ENCODE measurements at places on chromosomes 13 and 19.

DNA sequence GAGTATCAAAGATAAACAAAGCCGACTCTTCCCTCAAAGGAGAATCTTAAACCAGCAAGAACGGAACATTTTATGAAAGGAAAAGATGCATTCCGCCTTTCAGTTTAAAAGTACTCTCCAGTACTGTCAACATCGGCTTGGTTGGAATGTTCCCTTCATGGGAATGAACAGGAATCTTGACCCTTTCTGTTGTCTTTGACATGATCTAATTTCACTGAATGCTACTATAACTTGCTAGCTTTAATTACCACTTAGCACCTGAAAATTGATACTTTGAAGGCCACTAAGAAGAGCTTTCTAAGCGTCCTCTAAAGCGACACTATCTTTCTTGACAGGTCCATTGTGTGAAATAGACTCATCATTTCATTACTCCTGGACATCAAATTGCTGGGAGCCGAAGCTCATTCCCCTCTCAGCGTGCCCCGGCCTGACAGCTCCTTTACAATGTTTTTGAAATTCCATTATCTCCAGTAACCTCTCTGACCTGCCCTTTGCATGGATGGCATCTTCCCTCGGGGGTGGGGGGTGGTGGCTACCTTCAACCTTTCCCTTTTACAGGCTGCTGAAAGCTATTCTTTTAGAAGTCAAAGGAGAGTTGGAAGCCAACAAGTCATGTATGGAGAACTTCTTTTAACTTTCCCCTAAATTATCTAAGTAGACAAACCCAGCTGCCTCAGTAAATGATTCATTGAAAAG lies 67.9 kb downstream of the EFNB2 start:
- DNase-seq = no peak

DNA sequence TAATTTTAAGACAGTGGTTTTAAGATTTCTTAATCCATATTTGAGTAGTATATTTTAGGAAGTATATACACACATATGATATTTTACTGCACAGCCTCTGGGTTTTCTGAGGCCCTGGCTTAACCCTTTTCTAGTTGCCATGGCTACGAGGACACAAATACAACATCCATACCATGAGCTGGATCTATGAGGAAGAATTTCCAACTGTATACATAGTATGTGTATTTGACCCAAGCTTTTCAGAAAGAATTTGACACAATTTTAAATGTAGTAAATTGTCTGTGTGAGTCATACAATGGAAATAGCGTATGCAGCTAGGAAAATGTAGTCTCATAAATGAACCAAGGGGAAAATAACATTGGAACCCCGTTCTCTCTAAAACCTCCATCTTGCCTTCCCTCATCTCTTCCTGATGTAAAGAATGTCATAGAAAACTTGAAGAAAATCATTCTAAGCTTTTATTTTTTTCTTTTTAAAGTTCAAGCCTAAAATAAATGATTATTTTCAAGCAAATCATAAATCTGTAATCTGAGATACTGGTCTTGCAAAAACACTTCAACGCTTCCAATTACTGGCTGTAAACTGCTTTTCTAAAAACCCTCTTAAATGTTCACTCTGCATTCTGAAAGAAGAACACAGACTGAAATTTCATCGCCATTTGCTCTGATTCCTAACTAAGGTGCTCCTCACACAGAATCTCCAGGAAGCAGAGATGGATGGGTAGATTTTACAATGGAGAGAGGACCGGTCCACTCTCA lies 172.4 kb downstream of the LACC1 start:
- DNase-seq = no peak

DNA sequence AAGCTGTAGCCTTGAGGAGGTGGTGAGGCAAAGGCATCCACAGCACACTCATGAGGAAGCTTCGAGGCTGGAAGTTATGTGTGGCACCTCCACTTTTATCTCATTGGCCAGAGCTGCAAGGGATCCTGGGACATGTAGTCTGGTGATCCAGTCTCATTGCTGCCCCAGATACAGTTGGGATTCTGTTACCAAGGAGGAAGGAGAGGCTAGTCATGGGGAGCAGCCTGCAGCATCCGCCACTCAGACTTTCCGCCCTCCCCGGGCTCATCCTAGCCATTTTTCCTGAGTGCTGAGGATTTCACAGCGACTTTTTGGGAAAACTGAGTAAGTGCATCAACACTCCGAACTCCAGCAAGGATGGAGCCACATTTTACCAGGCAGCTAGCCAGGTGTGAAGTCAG lies 74.4 kb downstream of the DPF1 start:
- DNase-seq = no peak

GRCh38 chr13:48534911-48535501 lies 2.1 kb upstream of the RCBTB2 start:
- no peak for DNase-seq

DNA sequence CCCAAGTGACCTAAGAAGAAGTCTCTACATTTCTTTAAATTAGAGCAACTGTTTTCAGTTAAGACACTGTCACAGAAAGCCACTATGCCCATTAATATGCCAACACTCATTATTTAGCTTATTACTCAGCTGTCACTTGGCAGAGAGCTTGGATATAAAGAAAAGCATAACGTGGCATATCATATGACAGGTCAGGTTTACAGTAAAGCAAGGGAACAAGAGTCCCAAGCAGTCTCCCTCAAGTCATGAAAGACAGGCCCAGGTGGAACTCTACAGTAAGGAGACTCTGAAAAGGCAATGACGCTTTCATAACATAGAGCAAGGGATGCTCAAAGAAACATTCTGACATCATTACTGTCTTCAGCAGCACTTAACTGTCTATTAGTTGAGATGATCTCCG lies 6.3 kb downstream of the LHFPL6 start:
- no peak for DNase-seq

Data from CD4-positive, alpha-beta T cell treated with Interleukin-21 for 1 hour (primary cell).